C1 segment of cervical spinal cord (tissue), 14 donors: ENCODE measurements at places on chromosomes 16 and 17.

- DNase-seq, result no peak
Observed at GRCh38 chr17:76054112-76054476, 18.2 kb downstream of the SRP68 start.

DNA sequence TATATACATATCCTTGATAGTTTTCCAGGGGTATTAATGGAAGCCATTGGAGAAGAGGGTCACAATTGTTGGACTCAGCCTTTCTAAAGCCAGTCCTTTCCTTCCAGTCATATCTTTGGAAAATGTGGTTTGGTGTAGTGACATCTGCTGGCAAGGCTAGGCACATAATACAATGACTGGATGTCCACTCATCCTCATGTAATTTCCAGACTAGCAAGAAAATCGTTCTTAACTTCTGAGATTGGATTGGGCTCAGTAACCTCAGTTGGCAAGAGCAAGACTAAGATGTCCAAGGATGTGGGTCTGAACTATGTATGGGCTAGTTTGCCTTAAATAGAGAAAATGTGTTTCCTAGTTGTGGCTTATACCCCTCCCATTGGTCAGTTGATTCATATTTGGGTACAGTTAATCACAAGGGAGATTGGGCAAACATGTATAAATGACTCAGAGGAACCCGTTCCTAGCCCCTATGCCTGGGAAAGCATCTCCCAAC, 8.7 kb upstream of the KAT7 start:
- no peak for DNase-seq

GRCh38 chr16:82878466-82878865, 251.7 kb downstream of the CDH13 start:
- no peak for DNase-seq

GRCh38 chr17:30981531-30982519, 11.0 kb downstream of the RNF135 start:
- no peak for DNase-seq

DNA sequence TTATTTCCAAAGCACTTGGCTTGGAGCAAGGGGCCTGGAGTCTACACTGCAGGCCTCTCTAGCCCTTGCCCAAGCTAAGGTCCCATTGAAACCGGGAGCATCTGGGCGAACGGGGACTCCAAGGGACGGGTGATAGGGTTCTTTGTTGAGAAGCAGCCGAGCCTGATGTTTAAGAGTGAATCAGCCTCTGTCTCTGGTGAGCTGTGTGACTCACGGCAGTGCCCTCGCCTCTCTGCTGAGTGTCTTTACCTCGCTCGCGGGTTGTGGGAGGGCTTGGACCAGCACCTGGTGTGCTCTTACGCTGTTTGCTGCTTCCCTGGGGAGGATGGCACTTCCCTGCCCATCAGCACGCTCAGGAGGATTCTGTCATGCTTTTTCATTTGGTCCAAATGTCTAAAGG, 1.3 kb downstream of the HGS start:
- DNase-seq, result no peak

DNA sequence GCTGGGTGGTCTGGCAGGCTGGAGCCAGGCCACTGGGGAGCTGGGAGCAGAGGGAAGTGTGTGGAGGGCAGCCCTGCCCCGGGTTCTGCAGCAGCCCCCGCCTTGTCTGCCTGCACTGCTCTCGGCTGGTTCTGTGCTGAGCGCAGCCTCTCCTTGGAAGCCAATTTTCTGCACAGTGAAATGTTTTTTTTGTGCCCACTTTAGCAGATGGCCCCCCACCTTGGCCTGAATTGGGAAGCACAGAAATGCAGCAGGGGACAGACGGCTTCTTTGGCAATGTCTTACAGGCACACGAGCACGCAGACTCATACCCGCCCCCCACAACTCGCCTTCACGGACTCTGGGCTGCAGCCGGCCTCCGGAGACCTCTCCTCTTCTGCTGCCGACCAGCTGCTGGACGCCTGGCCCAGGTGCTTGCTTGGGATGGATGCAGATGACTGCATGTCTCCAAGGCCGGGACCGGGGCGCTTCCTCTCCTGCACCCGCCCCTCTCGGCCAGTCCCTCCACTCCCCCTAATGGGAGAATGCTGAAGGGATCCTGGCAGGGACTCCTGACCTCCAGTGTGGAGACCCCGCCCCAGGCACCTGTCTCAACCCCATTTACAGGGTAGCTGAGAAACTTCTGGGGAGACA, 14.8 kb downstream of the NPTX1 start:
- no peak for DNase-seq

DNA sequence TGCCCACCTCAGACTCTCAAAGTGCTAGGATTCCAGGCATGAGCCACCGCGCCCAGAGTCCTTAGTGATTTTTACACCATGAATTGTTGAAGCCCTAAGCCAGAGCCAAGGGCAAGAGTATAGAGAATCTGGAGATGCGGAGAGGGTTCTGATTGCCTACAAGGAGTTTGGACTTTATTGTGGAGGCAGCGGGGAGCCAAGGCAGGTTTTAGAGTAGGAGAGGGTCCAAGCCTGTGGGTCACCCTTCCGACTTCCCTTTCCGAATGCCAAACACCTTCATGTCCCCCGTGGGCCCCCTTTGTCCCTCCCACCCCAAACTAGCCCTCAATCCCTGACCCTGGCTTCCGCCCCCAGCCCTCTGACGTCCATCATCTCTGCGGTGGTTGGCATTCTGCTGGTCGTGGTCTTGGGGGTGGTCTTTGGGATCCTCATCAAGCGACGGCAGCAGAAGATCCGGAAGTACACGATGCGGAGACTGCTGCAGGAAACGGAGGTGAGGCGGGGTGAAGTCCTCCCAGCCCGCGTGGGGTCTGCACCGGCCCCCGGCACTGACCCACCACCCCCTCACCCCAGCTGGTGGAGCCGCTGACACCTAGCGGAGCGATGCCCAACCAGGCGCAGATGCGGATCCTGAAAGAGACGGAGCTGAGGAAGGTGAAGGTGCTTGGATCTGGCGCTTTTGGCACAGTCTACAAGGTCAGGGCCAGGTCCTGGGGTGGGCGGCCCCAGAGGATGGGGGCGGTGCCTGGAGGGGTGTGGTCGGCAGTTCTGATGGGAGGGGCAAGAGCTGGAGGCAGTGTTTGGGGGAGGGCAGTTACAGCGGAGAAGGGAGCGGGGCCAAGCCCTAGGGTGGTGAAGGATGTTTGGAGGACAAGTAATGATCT, 7.1 kb downstream of the MIEN1 start:
- DNase-seq, result no peak

DNA sequence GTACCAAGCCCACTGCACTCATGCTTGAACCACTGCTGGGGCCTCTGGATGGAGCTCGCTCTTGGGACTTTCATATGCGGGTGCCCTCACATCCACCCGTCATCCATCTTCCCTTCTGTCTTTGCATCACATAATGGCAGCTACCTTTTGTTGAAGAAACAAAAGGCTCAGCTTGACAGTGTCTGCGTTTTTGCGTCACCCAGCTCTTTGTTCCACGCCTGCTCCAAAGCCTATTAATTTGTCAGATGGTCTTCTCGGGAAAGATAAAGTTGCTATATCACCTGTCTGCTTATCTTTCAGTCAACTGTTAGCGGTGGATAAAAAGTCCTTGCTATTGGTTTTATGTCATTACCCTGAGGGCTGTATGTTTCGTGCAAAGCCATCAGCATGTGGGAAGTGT, 18.1 kb upstream of the BCO1 start:
- no peak for DNase-seq

DNA sequence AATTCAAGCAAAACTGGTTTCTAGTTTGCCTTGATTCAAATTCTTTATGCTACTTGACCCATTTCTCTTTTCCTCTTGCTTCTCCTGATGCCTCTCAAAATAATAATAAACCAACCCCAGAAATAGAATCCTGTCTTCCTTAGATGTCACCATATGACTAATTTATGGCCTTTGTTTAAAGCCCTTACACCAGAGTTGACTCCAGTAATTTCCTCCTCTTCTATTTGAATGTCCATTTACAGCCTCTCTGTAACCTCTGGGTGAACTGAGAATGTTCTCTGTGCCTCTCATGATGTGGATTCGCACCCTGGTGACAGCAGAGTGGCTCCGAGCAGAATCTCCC, 31.5 kb downstream of the ZFHX3 start:
- no peak for DNase-seq

DNA sequence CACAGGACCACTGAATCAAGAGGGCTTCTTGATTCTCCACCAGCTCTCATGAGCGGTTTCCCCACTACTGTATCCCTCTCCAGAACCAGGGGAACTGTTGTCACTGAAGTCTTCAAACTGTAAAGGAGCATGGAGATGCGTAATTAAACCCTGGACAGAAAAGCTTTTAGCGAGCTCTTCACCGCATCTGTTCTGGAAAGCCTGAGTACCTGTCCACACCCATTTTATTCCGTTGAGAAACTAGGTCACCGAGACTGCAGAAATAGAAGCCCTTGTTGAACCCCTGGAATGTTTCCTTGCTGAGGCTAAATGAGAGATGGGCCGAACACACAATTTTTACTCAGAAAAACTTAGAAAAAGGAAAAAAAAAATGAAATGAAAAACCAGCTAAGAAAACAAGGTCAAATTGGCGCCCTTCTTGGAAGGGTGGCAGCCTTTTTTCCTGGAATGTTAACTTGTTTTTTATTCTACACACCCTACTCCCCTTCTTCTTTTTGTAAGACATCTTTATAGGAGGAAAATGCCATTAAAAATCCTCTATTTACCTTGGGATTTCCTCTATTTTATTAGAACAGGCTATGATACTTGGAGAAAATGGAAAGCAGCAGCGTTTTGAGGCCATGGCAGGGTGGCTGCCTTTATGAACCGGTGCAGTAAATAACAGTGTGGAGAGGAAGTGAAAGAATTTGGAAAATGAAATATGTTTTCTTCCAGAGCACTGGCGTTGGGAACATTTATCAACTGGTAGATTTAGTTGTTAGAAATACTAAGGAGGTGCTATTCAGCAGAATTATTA, 52.6 kb upstream of the CRISPLD2 start:
- DNase-seq, result no peak

GRCh38 chr17:75073618-75074047, 14.1 kb upstream of the SLC16A5 start:
- DNase-seq, result no peak
